Stimulated activated CD4-positive, alpha-beta T cell treated with anti-CD3 and anti-CD28 coated beads, TNF-alpha, amount 100 ng/mL, for 4 hours (primary cell): ENCODE measurements at places on chromosomes 13 and 19.

- DNase-seq = no peak
Observed at GRCh38 chr13:20939662-20940061, 37.1 kb upstream of the XPO4 start.

DNA sequence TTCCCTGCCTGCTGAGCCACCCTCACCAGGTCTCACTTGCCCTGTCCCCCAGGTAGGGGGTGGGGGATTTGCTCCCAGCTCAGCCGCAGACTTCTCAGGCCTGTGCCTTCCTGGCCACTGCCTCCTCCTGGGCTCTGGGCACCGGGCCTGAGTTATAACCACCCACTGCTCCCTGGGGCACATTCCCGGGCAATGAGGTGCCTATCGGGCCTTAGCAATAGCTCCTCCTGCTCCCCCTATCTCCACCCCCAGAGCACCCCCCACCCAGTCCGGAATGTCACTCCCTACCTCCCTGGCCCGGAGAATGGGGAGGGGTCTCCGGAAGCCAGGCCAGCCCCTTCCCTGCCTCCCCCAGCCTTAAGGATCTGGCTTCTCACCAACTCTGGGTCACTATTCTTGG, at the start of gene KLK5:
Gene KLK5, minus strand, starts transcription at position 129 of the 400 bp plus-strand sequence. CDS start 381 bp downstream, outside the sequence.
- no peak for DNase-seq

DNA sequence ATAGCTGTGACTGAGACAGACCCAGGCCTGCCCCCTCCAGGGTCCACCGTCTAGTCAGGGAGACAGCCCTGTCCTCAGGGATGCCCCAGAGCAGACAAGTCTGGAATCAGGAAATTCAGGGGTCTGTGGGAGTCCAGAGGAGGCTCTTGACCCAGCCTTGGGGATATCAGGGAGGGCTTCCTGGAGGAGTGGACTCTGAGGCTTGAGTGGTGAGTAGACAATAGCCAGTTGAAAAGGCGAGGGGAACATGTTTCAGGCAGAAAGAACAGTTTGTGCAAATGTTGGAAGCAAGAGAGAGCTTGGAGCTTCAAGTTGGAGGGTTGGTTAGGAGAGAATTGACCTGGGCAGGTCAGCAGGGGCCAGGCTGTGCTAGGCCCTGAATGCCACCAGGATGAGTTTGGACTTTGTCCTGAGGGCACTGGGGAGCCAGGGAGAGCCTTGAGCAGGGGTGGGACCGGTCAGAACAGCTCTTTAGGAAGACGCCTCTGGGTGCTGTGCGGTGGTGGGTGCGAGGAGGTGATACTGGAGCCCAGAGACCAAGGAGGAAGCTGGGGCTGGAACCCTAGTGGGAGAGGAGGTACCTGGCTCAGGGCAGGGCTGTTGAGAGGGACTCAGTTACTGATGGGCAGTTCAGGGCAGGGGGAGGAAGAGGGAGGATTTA, 2.7 kb downstream of the CCDC9 start:
- no peak for DNase-seq

DNA sequence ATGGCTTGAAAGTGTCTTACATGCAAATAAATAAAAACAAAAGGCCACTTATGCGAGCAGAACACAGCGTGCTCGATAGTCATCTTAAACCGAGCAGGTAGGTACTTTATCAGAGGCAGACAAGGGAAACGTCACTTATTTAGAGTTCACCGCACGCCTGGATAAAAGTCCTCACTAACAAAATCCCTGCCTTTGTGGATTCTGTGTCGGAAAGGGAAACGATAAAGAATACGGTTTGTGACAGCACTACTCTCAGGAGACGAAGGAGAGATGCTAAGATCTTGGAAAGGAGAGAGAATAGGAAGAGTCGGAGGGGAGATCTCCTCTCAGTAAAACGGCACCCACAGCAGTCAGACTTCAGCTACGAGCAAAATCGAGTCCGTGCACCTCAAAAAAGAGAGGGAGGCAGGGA, 581 bp downstream of the RCBTB1 start:
- no peak for DNase-seq

GRCh38 chr13:67101730-67102467, 128.2 kb downstream of the PCDH9 start:
- no peak for DNase-seq

DNA sequence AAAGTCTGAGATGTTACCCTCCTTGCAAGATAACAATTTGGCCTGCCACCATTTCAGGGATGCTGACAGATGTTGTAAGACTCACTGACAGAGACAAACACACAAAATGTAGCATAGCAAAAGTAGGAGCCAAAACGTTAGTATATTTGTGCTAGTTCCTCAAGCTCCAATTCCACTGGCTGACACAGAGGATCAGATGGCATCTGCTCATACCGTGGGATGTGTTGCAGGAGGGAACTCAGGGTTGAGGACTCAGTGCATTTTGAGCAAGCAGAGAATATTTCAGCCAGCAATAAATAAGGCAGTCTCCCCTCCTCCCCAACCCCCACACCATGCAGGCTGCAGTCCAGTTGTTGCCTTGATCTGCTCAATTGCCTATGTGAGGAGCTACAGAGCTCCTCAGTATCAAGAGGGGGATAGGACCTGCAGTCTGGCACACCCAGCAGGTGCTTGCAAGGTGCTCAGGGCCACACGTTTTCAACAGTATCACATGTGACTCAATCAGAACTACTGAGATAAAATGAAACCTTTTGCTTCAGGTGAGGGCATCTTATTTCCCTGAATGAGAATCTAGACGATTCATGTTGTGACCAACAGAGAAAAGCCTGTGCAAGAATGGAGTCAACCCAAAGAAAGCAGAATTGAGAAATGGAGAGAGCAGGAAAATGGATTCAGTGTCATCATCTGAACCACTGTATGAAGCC, 23.6 kb upstream of the LRCH1 start:
- no peak for DNase-seq

DNA sequence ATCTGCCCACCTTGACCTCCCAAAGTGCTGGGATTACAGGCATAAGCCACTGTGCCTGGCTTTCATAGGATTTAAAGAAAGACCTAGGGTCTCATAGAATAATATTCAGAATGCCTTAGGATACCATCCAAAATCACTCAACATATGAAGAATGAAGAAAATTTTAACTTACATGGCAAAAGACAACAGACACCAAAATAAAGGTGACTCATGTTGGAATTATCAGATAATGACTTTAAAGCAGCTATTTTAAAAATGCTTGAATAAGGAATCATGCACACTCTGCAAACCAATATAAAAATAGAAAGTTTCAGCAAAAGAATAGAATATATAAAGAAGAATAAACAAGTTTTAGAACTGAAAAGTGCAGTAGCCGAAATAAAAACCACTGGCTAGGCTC, 29.3 kb downstream of the ZNF566 start:
- DNase-seq = no peak

GRCh38 chr13:50153876-50154275, 138.6 kb downstream of the KCNRG start:
- DNase-seq = no peak

- DNase-seq = no peak
Observed at GRCh38 chr13:45195421-45195820, 5.4 kb downstream of the KCTD4 start.

GRCh38 chr13:112893570-112894422, 75.2 kb upstream of the MCF2L start:
- no peak for DNase-seq

DNA sequence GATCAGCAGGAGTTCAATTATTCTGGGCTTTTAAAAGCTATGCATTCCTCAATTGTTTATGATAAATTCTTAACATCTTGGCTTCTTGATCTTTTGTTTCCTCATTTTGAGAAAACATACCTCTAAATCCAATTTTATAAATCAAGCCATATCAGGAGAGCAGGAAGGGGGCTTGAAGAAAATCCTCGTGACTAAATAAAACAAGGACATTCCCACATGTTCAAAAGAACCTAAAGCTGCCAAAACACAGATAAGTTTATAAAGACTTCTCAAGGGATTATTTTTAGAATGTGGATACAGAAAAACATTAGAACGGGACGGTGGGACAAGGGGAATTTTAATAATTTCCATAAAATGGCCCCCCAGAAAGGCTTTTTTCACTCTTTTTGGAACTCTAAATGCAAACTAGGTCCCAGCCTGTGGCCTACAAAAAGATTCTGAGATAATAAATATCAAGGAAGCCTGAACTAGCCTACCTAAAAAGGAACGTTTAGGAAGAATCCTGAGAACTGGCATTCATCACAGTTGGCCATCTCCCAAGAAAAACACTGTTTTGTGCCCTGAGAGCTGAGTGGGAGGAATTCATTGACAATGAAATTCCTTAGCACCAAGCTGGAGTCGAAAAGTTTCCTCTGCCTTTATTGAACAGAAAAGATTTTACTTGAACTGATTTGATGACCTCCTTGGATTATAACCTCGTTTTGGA, 30.1 kb downstream of the ZAR1L start:
- no peak for DNase-seq

DNA sequence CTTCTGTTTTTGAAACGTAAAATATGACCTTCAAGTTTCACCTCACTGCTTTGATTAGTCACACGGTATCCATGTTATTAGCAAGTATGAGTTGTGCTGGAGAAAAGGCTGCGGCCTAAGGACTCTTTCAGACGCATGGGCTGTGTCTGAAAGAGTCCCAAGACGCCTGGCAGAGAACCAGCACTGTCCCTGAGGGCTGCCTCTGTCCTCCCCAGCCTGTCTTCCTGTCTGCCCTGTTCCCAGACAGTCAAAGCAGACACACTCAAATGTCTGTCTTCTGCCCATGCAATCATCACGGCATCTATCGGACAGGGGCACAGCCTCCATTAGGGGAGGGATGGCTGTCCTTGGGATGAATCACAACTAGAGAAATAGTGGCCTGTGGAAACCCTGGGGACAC, 65.5 kb downstream of the DPY19L3 start:
- no peak for DNase-seq

DNA sequence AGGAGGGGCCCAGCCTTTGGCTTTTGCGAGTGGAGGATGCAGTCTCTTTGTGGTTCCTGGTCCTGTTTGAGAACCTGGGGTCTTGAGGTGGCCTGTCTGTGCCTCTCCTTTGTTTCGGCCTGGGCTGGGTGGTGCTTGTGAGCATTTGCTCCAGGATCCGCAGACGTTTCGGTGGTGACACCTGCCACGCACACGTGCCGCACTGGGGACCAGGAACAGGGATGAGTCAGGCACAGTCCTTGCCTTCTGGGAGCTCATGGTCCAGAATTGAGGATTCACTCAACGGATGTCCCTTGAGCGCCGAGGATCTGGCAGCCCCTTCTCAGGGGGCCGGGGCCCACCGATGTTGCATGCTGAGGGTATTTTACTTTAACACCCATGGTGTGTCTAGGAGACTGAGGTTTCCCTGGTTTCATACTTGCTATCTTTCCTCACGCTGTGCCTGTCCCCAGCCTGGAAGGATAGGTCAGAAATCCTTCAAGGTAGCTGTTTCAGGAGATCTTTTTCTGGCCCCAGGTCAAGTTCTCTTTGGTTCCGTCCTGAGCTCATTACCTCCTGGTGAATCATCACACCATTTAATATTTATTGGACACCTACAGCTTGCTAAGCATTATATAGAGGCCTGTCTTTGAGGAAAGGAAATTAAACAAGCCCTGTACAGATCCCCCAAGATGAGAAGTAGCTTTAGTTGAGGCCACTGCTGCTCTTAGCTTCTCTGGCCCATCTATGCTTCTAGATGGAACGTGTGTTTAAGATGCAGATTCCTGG, 5.1 kb downstream of the HDGFL2 start:
- no peak for DNase-seq
